Right kidney (tissue), 9 donors: ENCODE measurements at places on chromosomes 3 and 15.
A peak's percentile ranks its signal among the peaks of the same experiment; 100 is the strongest.

GRCh38 chr3:151201051-151201730 is 1.8 kb downstream of the GPR171 start:
- DNase-seq: no peak

- DNase-seq: no peak
These were observed 173.1 kb upstream of the TBL1XR1 start for GRCh38 chr3:177370246-177370822.

DNA sequence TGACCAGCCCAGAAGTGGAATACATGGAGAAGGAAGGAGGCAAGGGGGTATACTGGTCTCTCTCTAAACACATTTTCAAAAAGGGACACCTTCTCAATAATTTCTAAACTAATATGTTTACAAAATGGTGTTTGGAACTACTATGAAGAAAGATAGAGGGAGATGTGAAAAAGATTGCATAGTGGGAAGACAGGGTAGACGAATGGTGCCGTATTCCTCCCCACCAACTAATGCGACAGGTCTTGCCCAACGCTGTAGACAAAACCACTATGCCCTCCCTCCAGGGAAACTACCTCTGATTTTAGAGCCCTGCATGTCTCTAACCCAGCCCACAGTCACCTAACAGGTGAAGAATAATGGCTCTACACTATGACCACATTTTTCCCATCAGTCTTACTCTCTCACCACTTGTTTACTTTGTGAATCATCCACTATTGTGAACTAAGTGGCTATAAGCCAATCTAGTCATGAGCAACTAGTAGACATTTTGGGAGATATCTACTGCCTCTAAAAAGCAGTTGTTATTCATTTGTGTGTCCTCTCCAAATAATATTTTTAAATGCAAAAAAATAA is 108.2 kb upstream of the UBE2E2 start:
- no peak for DNase-seq

GRCh38 chr3:114904633-114905032 is 242.5 kb downstream of the ZBTB20 start:
- no peak for DNase-seq

DNA sequence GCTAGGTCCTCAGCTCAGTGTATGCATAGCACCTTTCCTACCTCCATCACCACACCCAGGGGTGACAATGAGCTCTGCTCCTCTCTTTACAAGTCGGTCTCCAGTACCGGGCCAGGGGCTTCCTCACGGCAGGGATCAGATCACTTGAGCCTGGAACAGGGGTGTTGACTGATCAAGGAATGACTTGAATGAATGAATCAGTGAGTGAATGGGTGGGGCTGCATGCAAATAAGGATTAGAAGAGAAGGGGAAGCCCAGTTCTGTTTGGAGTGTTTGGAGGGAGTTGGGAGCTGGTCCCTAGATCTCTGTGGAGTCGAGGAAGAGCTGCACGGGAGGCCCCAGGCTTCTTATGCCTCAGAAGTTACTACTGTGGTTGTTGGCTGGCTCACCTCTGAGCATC is 87.0 kb downstream of the TMEM266 start:
- DNase-seq: no peak

- DNase-seq: peak; percentile 41
These were observed 25.7 kb downstream of the RPLP1 start for GRCh38 chr15:69478259-69478781.

DNA sequence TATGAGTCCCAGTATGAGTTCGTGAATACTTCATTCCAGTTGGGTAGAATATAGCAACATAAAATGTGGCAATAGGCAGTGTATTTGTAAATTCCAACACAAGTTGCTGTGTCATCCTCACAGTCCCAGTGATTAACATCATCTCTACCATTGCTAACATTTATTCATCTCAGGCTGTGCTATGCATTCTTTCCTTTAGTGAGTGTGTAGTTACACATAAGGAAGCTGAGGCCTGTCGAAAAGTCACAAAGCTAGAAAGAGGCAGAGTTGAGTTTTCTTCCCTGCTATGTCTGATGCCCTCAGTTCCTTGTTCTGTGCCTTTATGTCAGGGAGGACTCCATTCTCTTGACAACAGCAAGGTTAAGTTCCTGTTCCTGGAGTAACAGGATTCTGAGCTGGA is 96.4 kb downstream of the FNDC3B start:
- no peak for DNase-seq

GRCh38 chr3:155070932-155071387 is 9.2 kb upstream of the MME start:
- DNase-seq: no peak

DNA sequence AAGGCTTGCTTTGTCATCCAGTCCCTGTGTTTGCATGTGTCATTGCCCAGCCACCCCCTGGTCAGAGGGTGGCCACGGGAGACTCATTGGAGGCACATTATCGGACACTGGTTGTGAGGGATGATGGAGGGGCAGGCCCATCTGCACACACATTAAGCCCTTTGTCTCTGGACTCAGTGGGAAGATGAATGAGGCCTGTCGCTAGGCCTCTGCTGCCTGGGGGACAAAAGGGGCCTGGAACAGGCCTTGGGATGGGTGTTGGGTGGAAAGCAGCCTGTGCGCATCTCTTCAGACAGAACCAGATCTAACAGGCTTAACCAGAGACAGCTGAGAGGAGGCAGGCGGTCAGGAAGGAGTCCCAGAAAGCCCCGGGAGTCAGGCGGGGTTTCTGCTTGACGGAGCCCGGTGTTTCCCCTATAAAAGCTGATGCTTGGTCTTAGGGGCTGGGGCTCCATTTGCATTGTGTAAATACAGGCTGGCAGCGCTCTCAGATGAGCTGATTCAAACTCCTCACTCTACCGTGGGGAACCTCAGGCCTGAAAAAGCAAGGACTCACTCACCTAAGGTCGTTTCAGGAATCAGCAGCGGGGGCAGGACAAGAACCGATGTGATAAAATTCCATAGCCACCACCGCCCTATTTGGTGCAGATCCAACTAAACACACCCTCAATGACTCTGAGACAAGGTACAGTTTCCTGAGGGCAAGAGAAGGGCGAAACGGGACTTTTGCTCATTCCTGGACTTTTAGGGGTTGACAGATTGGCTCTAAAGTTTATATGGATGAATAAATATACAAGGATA is 17.1 kb upstream of the SKIC8 start:
- DNase-seq: peak; percentile 25

GRCh38 chr3:128781164-128781563 is 55.2 kb downstream of the RAB7A start:
- DNase-seq: no peak

DNA sequence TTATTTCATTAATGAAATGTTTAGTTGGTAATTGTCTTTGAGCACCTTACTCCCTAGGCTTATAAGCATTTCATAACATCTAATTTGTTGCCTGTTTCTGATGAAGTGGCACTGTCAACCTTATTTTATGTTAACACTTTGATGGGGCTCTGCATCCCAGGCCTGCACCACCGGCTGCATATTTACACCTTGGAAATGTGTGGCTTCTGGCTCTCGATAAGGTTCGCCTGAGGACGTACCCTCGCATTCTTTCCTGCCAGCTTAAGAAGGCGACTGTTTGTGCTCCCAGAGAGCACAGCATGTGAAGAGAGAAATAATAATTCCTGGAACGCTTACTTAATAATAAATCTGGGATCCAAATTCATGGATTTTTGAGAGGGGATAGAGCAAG is 763.3 kb upstream of the CFAP20DC start:
- DNase-seq: no peak

GRCh38 chr15:22895465-22896190 is 57.2 kb downstream of the NIPA2 start:
- no peak for DNase-seq

DNA sequence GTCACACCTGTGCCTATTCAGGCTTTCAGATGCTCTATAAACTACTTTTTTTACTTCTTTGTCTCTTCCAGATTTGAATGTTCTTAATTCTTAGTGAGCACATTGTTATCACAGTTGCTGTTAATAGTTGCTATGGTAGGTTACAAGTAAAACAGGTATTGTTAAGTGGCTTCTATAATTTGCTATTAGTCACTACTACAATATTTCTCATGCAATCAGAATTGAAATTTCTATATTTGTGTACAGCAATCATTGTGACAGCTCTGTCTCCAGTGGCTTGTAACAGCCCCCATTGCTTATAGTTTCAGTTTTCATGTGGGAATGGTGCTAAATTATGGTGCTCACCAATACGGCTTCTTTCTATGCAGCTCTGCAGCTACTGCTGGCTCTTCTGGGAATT is 318.4 kb upstream of the GOLIM4 start:
- no peak for DNase-seq
